ENCODE measurements at places on chromosomes 12 and 14.

GRCh38 chr14:75960231-75960630, 21.6 kb downstream of the TGFB3 start:
- no peak for DNase-seq

DNA sequence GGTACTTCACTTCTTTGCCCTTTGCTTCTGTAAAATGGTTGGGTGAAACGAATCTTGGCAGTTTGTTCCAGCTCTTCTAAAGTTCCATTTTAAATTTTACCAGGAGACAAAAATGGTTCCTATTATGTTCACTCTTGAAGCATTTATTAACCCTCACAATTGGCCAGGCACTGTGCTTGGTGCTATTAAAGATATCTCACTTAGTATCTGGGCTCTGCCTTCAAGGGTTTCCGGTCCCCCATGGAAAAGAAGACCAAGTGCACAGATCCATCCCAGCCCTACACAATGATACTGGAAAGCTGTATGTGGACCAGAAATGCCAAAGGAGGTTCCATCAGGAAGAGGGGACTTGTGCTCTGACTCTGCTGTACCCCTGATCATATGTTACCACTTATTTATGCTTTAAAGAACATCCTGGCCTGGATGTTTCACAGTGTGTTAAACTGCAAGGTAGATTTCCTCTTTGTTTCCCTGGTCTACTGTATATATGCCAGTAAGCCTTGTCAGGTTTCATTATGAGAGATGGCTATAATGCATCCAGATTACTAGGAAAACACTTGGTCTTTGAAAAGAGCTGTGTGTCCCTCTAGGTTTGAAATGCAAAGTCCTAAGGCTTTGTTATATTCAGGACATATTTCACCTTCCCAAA, 154.8 kb downstream of the PRKCH start:
- DNase-seq: no peak

DNA sequence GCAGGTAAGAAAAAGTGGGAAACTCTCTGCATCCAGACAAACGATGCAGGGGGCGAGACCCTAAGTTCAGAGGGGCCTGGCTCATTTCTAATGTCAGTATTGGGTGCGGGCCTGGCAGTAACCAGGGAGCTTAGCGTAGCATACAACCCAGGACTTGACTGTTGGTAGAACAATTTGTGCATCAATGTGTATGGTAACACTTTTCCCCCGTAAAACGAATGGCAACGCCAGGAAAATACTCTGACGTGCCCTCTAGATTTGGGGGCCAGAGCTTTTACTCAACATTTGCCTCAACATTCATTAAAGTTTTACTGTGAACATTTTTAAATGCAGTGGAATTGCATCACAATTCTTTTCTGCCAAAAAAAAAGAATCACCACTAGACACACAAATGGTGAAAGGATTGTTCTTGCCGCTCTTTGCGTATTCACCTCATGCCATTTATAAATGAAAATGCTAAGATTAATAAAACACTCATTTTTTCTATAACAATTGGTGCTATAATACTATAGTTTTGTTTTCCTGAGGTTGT, 867 bp downstream of the RHOJ start:
- no peak for DNase-seq

DNA sequence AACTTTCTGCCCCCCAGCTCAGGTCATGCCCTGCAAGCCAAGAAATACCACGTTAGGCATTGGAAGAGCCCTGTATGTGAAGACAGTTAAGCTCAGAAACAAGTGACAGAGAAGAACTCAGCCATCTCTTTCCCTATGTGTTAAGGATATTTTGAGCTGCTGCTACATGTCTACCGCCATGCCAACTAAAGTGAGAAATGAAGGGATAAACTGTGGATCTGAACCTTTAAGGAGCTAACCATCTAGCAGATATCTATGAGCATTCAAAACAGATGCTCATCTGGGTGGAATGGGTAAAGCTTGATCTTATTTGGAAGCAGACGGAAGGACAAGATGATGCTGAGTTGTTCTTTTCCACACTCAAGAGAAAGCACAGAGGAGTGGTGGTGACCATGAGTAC, 250.7 kb downstream of the NTF3 start:
- no peak for DNase-seq

Data from RCC 7860 (cell line).